Iris pigment epithelial cell (primary cell): ENCODE measurements at places on chromosomes 7 and 10.

DNA sequence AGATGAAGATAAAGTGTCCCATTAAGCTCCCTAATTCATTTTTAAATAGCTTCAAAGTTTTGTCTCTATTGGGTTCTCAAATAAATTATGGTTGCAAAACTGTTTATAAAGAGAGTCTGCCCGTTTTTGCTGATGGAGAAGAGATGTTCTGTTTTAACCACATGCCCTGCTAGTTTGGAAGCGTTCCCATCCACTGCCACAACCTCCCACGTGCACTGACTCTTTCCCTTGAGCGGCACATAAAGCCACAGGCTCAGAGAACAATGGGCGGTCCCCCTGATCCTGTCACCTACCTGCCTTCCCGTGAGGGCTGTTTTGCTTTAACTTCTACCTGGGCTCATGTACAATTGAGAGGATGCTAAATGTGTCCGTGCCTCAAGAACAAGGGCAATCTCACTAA lies 65.5 kb downstream of the CPVL start:
- DNase-seq: no peak

DNA sequence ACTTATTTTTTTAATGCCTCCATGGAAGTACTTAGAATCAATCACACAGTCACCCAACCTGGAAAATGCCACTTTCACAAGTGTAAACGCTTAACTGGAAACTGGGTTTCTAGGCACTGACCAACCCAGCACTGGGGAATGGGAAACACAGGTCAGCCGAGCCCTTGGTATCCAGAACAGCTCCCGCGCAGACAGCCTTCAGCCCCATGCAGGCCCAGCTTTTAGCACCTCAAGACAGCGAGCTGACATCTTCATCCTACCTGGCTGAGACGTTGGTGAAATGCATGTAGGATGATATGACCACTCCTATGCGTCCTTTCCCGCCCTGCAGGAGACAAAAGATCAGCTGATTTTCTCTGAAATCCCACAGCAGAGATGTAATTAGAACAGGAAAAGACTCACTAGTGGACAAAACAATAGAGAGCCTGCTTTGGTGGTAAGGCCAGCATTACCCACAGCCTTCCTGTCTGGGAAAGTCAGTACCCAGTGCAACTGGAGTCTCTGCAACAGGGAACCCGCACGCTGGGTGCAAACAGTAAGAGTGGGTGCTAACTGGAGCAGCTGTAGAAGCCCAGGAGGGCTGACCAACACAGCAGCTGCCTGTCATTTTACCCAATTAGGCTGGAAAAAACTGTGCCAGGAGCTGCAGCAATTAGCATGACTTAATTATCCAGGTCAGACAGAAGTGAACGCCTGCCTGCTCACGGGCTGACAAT lies 153.7 kb downstream of the TNS3 start:
- DNase-seq: no peak

GRCh38 chr10:10725196-10725595 lies 292.5 kb upstream of the CELF2 start:
- no peak for DNase-seq

DNA sequence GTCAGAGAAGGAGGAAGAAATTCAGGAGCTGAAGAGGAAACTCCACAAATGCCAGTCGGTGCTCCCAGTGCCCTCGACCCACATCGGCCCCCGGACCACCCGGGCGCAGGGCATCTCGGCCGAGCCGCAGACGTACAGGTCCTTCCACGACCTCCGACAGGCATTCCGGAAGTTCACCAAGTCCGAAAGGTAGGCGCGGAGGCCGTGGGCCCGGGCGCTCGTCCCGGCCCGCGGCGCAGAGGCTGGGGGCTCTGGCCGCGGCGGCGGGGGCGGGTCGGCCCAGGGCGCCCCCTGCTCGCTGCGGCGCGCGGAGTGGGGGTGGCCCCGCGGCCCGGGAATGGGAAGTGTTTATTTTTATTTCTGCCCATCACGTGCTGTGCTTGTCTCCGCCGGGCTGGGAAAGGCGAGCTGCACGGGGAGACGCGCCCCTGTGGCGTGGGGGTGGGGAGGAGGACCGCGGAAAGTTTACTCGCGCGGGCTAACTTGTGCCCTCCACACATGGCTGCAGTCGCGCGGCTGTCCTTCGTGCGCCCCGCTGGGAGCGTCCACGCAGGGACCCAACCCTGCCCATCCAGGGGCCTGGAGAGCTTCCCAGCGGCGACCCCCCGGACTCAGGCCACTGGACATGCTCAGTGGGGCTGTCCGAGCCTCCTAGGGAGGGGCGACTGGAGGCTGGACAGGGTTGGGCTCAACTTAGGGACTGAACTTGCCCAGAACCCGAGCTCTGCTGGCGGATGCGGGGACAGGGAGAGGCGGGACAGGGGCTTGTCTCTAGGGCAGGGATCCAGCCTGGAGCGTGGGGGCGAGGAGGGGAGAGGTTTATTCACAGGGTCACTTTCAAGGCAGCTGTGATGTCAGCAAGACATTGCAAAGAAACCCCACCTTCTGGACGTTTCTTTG lies 82.6 kb upstream of the PRKG1 start:
- DNase-seq: peak; percentile 24

DNA sequence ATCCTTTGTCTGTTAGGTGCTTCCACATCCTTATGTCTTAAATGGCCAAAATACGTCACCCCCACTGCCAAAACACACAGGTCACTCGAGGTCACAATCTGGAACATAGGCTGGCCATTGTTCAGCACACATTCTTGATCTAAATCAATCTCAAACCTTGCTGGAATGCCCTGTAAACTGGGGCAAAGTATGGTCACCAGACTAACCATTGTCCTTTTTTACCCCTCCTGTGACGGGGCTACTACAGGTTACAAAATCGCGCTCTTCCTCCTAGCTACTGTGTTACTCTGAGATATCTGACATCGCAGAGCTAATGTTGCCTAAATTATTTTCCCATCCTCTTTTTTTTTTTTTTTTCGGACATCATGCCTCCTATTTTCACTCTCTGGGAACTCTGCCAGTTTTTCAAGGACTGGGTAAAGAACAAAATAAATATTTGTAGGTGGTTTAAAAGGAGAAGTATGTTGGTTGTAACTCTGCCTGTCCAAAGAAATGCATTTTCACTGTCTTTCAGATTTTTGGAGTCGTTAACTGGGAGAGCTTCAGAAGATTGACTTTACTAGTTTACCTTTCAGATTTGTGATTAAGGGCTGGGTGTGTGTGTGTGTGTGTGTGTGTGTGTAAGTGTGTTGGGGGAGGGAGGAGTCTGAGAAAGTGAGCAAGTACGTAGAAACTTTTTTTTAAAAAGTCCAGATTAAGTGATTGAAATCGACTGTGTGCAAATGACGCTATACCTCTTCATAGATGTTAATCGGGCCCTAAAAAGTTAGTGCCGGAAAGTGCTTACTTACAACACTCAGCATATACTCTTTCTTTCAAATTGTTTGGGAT lies 942 bp upstream of the KIAA1217 start:
- peak; percentile 47 for DNase-seq

DNA sequence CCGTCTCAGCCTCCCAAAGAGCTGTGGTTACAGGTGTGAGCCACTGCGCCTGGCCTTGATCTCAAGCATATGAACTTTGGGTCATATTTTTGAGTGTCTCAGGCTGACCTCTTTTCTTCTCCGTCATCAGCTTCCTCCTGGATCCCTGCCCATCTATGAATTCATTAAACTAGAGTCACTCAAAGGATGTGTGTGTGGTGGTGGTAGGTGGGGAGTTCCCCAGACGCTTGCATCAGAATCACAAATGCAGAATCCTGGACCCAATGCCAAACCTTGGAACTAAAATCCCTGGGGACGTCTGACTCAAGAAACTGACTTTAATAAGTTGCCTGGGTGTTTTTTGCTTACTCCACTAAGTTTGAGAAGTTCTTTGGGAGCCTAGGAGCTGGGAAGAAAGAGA lies 6.7 kb upstream of the CREB5 start:
- peak; percentile 90 for DNase-seq

DNA sequence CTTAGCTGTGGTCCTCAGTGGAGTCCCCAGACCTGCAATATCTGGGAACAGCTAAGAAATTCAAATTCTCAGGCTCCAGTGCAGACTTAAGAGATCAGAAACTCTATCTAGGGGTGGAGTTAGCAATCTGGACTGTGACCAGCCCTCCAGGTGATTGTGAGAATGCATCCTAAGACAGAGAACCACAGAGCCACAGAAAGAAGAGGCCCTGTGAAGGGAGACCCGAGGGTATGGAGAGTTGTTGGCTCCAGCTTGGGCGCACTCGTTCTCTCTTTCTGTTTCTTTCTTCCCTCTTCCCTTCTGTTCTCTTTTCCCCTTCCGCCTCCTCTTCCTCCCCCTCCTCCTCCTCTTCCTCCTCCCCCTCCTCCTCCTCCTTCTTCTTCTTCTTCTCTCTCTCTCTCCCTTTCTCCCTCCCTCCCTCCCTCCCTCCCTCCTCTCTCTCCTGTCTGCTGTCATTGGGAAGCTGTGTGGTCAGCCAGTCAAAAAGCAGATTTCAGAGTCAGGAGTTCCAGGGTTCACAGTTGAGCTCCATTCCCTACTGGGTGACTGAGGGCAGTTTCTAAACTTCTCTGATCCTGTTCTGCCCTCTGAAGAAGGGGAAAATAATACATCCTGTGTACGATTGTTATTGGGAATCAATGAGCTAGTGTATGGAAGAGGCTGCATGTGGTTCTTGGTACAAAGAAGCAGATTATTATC lies 62.1 kb upstream of the STEAP1B start:
- DNase-seq: peak; percentile 70

GRCh38 chr10:77844713-77845445 lies 81.7 kb downstream of the DLG5 start:
- DNase-seq: peak; percentile 88

GRCh38 chr7:99331002-99331401 lies 5.3 kb downstream of the ARPC1A start:
- peak; percentile 25 for DNase-seq

- no peak for DNase-seq
Observed at GRCh38 chr10:1872151-1872726, 134.9 kb upstream of the ADARB2 start.

GRCh38 chr7:130492523-130493274 lies 814 bp downstream of the MEST start:
- no peak for DNase-seq

GRCh38 chr10:17851611-17852010 lies 42.5 kb downstream of the MRC1 start:
- no peak for DNase-seq

- no peak for DNase-seq
Observed at GRCh38 chr10:118112543-118113125, 65.9 kb upstream of the RAB11FIP2 start.

DNA sequence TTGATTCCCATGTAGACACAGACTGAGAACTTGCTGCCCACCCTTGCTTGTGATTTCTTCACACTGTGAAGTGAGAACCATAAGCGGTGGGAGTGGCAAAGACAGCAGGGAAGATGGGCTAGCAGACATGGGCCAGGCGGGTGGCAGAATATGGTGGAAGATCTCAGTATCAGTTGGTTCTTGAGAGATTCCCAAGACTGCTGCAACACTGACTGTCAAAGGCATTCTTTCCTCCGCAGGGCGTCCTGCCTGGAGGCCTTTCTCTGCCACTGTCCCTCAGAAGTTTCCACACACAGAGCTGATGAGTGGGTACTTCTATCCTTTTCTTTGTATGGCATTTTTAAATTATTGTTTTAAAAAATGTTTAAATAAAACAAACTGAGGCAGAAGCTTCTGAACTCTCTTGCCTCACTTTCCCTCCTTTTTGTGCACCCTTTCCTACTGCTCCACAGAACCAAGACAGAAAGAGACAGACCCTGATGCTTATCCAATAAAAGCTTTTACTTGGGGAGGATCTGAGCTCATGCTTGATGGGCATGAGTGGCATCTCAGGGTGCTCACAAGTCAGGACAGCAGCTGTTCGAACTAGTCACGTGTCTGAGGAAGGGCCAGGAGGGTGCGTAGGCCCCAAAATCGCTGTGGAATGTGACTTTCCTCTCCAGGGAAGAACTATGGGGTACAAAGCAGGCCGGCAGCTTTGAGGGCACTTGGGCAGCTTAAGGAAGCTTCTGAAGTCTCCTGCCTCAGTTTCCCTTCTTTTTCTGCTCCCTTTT lies 104.7 kb upstream of the PCGF5 start:
- no peak for DNase-seq

DNA sequence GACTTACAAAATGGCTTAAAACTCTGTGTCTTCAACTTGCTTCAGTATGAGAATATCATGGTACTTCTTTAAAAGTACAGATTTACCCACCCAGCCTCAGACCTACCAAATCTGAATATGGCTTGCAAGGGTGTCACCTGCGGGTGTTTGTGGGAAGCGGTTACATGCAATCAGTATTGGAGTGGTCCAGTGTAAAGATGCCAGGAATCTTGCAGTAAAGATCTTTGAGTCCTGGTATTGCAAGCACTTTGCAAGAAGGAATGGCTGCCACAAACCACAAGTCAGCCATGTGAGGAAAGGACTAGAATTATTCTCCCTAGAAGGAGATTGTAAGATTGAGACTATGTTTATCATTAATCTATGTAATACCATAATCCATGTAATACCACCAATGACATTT lies 115.1 kb downstream of the PON1 start:
- DNase-seq: no peak

DNA sequence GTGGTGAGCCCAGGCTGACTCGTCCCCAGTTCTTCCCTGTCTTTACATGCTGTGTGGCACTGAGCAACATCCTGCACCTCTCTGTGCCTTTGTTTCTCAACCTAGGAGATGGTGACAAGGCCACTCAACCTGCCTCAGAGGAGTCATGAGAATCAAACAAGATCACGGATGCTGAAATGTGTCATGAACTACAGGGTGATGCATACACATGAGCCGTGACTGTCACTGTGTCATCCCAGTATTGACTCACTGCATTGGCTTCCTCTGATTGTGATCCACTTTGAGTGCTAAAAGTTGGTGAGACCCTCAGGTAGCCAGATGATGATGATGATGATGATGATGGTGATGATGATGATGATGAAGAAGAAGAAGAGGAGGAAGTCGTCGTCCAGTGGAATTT lies 11.5 kb downstream of the C10orf71 start:
- no peak for DNase-seq

GRCh38 chr7:121992068-121992467 lies 119.1 kb downstream of the PTPRZ1 start:
- no peak for DNase-seq

DNA sequence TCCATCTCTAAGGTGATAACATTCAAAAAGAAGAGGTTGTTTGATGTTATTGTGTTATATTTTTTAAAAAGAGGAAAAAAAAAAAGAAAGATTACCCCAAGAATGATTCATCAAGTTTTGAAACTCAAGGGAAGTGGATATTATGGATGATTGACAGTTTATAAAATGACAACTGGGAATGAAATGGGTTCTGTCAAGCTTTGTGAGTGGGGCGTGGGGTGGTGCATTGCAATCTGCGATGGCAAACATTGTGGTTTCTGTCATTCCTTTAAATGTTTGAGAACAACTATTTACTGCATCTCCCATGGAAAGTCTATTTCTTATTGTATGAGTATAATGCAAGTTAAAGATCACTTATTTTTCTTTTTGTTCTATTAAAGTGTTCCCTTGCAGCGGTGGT lies 297.0 kb downstream of the CCDC3 start:
- DNase-seq: peak; percentile 47

GRCh38 chr10:110698340-110698739 lies 54.2 kb downstream of the RBM20 start:
- DNase-seq: no peak

GRCh38 chr10:33913194-33913593 lies 578.7 kb upstream of the NRP1 start:
- DNase-seq: peak; percentile 31
